ENCODE measurements at places on chromosomes 13 and 19.

DNA sequence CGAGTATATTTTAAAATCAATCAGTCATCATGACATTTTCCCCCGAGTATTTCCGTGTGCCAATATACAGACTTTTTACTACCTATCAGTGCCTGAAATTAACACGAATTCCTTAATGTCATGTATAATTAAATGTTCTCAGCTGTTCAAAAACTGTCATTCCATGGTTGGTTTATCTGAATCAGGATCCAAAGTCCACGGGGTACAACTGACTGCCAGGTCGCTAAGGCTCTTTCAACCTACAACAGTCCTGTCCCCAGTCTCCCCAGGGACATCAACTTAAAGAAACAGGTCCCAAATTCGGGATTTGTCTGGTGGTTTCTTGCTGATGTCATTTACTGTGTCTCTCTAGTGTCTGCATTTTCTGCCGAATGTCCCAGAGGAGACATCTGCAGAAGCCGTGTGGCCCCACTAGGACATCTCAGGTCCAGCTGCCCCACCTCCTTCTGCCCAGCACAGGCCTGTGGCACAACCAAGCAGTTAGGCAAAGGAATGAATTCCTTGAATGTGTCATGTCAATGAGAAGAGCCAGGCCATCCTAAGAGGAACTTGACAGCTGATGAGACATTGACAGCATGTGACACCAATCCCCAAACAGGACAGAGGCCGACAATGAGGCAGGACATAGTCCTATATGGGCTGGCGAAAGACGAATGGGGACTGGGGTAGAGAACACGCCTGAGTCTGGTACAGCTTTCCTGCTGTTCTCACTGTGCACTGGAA, 109.5 kb downstream of the STK24 start:
- DNase-seq = no peak

DNA sequence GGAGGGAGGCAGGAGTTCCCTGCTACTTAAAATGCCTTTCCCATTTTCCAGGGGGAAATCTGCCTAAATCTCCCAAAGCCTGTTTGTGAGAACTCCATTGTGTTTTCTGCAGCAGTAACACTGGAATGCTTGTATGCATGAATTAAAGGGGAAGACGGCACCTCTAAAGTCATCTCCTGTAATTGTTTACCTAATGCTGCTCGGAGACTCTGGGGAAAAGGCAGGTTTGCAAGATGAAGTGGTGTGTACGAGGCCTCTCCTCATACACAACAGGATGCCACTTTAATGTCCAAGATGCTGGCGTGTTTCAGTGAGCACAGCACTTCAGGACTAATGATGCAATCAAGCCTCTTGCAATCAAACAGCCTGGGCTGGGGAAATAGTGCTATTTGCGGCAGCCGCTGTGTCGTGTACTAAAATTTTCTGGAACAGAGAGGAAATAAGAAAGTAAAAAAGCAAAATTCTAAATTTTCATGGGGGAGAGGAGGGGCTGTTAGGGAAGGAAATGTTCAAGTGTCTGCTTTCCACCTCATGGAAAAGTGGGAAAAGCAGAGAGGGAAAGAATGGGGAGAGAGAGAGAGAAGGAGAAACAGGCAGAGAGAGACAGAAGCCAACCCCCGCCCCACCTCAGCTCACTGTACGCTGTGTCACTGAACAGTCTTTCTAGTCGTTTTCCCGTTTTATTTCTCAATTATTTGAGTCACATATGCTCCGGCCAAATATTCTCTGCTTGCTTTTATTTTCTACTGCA, 32.9 kb downstream of the TSHZ3 start:
- DNase-seq = no peak

DNA sequence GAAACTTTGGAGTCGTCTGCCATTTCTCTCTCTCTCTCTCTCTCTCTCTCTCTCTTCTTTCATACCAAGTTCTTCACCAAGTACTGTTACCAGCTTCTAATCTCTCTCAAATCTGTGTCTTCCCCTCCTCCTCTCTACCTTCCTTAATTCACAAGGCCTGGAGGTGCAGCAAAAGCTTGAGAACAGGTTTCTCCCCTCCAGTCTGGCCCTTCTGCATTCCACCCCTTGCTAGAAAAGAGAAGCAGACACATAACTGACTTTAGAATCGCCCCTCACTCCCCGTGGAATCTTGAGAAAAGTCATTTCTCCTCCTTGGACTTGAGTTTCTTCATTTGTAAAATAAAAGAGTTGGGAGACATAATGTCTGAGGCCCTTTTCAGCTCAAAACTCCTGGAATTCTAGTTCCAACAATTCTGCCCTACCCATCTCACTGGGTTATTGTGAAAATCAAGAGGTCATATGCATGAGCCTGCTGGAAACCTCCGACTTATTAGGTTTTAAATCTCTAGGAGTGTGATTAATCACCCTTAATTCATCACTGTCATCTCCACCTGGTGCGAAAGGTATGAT, 20.4 kb downstream of the AMER2 start:
- no peak for DNase-seq

GRCh38 chr19:33259539-33259938, 33.9 kb upstream of the SLC7A10 start:
- no peak for DNase-seq

DNA sequence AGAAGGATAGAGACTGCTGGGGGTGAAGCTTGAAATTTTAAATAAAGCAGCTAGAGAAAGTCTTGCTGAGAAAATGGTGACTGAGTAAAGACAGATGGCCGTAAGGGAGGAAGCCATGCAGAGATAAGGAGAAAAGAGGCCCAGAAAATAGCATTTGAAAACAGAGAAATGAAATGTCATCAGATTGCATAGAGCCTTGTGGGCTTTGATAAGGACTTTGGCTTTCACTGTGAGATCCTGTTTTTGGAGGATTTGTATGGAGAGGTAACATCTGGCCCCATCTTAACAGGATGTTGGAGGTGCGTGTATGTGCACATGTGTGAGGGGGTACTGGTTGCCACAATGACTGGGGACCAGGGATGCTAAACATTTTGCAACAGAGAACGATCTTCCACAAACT, 19.5 kb upstream of the ATP8A2 start:
- peak; percentile 29 for DNase-seq

DNA sequence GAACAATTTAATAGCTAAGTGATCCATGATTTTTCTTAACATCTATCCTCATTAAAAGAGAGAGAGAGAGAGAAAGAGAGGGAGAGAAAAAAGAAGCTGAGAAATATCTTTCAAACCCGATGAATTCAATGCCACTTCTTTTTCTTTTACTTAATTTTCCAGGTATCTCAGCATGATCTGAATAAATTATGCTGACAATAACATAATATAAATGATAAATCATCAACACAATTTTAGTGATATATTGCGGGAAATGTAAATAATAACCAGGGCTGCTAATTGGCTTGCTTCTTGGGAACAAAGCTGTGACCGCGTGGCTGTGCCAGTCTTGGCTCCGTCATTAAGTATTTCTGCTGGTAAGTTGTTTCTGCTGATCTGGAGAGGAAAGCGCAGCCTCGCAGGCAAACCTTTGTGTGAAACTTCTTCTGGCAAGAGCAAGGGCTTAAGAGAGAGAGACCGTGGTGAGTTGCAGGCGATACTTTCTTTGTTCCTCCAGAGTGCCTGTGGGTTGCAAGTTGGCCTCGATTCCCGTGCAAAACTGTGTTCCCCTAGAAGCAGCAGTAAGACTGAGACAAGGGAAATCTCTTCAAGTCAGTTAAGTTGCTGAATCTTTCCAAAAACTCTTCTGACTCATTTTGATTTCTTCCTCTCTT, 489.1 kb upstream of the TSHZ3 start:
- DNase-seq = no peak

GRCh38 chr13:30194906-30195305, 112.4 kb downstream of the KATNAL1 start:
- DNase-seq = no peak

GRCh38 chr19:54653181-54653809, 9.5 kb upstream of the LILRB4 start:
- DNase-seq = peak; percentile 63

DNA sequence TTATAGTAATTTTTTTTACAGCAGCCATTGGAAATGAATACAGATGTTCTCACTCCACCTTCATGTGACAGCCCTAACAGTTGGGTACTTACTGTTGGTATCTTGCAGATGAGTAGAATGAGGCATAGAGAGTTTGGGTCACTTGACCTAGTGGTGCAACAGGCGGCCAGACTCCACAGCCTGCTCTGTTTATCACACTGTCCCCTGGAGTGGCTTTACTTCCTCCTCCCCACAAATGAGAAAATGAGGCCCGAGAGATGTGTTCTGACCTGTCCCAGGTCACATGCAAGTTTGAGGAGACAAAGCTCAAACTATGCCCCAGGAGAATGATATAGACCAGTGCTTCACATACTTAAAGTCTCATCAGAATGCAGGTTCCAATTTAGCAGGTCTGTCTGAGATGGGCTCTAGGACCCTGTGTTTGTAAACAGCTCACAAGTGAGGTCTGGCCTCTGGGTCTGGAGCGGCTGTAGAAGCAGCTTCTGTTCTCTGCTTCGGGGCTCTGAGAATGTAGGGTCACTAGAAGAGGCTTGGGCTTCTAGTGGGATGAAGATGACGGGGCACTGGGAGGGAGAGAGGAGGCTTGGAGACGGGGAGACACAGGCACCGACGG, 37.4 kb upstream of the RCBTB2 start:
- DNase-seq = no peak
